HEK293T (cell line): ENCODE measurements at places on chromosomes 4 and X.

DNA sequence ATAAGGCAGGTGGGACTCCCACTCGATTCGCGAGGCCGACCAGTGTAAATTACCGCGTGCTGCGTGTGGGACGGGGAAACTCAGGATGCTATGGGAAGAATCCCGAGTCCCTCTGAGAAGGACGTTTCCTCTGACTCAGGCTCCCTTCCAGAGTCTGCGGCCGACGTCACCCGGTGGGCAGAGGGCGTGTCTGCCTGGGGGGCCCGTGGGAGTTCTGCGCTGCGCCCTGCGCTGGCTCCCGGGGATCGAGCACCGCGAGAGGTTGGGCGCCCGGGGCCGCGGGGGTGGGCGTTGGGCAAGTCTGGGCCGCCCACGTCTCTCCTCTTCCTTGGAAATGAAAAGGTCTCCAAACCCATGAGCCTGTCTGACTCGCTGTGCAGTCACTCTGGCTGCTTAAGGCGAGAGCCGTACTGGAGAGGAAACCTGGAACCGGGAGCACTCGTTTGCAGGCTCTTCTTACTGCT, 568 bp downstream of the NIPAL1 start:
- DNase-seq = peak; percentile 42

- DNase-seq = peak; percentile 77
Measured at GRCh38 chrX:53281321-53281822, at the start of gene IQSEC2. Gene IQSEC2 (minus strand): TSS chrX:53281584.

- DNase-seq = no peak
Measured at GRCh38 chr4:6909970-6910339, 329 bp downstream of the TBC1D14 start.

- peak; percentile 26 for DNase-seq
Measured at GRCh38 chr4:82599336-82599735, 37.5 kb upstream of the TMEM150C start.

DNA sequence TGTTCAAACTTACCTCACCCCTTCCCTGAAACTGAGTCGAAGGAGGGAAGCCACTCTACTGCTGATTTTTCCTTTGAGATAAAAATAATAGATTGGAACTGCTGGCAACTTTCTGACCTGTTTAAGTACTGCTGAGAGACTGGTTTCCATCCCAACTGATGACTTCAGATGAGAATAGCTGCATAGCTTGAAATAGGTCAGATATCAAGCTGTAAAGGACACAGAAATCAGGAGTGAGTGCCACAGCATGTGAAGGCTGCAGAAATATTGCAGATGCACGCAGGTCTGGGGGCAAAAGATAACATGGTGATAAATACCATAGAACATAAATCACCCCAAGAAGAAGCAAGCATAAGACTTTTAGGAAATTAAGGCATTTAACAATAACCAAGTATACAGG, 923.2 kb downstream of the SH3BGRL start:
- no peak for DNase-seq

GRCh38 chr4:23061431-23061830, 368.7 kb downstream of the GBA3 start:
- DNase-seq = no peak

DNA sequence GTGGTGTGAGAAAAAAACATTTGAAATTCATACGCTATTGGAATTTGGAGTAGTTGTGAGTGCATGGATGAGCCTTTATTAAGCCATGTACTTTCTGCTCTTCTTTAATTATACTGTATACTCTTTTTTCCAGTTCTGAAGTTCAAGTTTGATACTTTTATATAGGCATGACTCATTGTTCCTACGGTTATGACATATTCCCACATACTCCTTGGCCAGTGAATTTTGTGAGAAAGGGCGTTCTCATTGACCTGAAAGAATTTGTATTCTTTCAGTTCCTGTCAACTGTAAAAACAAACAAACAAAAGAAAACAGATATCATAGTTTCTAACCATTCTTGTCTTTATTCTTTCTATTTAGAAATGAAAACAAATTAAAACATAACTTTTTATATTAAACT, 407.3 kb downstream of the MAPK10 start:
- no peak for DNase-seq

GRCh38 chr4:42497142-42497910, 100.0 kb downstream of the SHISA3 start:
- DNase-seq = no peak

- no peak for DNase-seq
Measured at GRCh38 chr4:60366661-60367060, 833.5 kb upstream of the ADGRL3 start.
